ENCODE measurements at places on chromosomes 13 and 19. TPM values are rescaled to one million over a fixed set of nuclear protein-coding genes. Genes with fewer than 3 reads are reported as not detected.

ALOX5AP gene
- total RNA-seq, result 212 TPM

HIF3A gene
- total RNA-seq, result not detected

ZNF813 gene
- 3.1 TPM for total RNA-seq

TFPT gene
- 39.3 TPM for total RNA-seq

All from T-helper 1 cell treated with Interleukin-12 subunit alpha and Interleukin-12 subunit beta and Interleukin-4 antibody, amounts not matched to agents 30 ng/mL and 1 ng/mL, for 36 hours (primary cell).